ENCODE measurements at places on chromosomes 2 and 18.

DNA sequence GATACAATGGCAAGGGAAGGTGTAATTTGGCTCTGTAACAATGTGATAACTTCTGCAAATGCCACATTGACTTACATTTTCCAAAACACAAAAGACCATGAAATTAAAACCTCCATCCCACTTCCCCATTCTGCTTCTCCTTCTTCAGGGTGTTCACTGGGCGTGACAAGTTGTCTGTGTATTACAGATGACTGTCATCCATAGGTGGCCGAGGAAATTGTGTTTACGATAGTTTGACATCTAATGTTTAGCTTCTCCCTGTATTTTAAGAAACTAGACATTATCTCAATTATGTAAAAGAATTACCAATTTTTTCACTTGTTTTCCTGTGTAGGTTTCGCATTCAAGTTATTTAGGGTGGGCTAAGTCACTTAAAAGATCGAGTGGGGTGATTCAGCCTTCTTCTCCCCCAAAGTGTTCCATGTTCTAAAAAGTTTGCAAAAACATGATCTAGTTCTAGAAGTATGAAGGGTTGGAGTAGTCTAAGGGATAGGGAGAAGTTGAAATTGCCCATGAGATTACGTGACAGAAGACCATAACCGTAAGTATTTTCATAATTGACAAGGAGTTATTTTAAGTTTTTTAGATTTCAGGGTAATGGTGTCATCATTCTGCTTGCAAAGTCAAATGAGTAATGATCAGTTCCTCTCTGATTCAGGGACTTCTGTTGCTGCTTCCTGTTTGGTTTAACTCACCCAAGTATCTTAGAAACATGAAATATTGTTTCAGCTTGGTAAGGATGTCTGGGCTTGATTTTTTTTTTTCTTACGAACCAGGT is 25.2 kb upstream of the CYTIP start:
- peak; percentile 73 for DNase-seq

- no peak for DNase-seq
These were observed 73.8 kb downstream of the KIF5C start for GRCh38 chr2:148948868-148949267.

DNA sequence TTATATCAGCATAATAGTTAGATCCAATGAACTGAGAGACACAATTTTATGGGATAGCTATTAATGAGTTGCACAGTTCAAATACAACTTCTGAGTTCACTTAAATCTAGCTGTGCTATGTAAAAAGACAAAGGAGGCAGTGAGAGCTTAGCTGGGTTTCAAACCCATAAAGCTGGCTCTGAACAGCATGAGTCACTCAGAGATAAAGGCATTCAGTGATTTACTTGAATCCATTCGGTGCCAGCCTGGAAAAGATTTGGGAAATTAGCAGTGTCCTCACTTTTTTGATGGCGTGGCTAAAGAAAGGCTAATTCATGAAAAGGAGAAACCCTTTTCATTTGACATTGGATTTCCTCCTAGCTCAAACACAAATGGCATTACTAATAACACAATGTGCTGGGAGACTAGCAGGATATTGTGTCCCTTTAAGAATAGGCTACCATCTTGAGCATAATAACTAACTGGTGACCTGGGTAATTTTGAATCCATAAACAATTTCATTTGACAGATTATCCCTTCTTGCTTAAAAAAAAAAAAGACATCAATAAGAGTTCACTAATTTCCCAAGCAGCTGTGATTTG is 98.4 kb upstream of the NEUROD1 start:
- DNase-seq = no peak

DNA sequence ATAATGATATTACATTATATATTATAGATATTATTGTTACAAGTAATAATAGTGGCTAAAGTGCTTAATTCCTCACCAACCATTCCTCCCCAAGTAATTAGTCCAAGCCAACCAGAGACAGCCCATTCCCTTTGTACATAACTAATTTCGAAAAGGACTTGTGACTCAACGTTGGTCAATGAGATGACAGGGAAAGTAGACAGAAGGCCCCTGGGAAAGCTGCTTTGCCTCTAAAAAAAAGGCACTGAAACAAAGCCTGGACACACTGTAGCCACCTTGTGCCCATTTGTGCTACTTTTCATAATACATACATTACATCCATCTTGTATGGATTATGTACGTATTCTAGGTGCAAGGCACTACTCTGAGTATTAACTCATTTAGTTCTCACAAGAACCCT is 28.8 kb downstream of the COLEC12 start:
- no peak for DNase-seq

- DNase-seq = no peak
These were observed 7.9 kb upstream of the SLC3A1 start for GRCh38 chr2:44267269-44267795.

GRCh38 chr18:6971823-6972478 is 145.6 kb downstream of the LAMA1 start:
- DNase-seq = no peak

DNA sequence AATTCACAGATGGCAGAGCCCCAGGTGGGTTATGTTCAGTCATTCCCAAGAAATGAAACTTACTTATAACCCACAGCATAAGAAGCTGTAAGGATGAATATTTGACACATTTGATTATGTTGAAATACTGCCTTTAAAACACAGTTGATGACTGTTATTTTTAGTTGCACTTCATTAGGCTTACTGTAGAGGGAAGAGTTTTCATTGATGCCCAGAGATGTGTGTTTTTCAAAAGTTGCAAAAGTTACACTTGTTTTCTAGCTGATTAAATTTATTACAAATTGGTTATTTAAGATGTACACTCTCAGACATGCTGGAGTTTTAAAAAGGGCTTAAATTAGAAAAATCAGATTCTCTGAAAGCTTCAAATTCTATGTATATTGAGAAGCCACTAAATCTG is 506.1 kb downstream of the PARD3B start:
- DNase-seq = no peak

DNA sequence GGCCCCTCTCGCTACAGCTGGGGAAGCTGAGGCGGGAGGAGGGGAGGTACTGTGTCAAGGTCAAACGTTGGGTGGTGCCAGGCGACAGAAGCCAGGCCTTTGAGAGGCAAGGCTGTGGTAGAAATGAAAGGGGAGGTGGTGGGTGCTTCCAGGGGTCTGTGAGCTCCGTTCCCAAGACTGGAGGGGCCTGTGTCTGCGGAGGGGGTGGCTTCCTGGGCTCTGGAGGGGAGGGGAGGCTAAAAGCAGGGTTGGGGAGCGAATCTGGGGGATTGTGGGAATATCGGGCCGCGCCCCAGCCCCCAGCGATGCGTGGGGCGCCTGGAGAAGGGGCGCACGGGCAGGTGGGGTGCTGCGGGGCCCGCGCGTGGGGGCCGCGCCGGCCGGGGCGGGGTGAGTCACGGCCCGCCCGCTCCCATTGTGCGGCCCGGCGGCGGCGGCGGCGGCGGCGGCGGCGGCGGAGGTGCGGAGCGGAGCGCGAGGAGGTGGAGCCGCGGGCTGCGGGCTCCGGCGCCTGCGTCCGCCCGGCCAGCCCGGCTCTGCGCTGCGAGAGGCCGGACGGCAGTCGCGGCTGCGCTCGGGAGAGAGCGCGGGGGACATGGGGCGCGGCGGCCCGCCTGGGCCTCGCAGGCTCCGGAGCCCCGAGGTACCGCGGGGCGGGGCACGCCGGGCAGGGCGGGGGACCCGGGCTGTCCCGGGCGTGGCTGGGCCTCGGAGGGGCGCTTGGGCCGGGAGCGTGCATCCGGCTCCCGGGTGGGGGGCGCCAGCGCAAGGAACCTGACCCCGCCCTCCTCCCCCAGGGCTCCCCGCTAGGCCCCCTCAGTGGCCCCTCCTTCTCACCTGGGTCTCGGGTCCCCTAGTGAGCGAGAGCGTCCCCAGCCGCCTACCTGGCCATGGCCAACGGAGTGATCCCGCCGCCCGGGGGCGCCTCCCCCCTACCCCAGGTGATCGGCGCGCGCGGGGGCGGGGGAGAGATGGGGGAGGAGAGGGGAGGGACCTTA is at the start of gene SLC4A3:
Gene SLC4A3 (plus strand): TSS at position 528 of the 998 bp plus-strand sequence. CDS start 363 bp downstream, at position 891.
- DNase-seq = peak; percentile 62

GRCh38 chr18:58755304-58756010 is 84.2 kb downstream of the MALT1 start:
- no peak for DNase-seq

- peak; percentile 76 for DNase-seq
These were observed 54.5 kb downstream of the MBP start for GRCh38 chr18:77077941-77078689.

DNA sequence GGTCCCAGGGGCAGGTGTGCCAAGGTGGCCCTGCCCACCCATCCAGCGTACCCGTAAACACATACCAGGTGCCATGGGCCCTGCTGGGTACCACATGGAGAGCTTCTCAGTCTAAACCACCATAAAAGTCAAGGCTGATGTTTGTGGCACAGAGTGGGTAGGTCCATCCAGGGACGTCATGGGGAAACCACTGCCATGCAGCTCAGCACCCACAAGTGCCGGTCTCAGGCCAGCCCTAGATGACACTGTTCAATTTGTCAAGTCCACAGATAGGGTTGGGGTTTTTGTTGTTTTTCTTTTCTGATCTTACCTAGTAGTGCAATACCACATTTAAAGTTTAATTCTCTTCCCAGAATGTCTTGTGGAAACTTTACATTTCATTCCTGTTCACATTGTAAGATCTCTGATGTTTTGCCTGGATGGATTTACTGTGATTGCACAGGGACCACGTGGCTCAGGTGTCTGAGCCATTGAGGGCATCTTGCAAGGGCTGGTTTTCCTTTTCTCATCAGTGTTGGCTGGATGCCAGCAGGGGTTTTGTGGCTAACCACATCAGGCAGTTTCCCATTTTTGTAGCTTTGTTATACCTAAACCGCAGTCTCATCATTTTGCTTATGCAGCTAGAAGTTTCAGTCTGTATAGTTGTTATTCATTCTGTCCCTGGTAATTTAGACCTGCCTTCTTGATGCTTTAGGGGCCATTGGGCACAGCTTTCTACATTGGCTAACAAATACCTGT is 64.7 kb downstream of the STK25 start:
- DNase-seq = no peak

- no peak for DNase-seq
These were observed 145.4 kb upstream of the ETAA1 start for GRCh38 chr2:67251741-67252140.

DNA sequence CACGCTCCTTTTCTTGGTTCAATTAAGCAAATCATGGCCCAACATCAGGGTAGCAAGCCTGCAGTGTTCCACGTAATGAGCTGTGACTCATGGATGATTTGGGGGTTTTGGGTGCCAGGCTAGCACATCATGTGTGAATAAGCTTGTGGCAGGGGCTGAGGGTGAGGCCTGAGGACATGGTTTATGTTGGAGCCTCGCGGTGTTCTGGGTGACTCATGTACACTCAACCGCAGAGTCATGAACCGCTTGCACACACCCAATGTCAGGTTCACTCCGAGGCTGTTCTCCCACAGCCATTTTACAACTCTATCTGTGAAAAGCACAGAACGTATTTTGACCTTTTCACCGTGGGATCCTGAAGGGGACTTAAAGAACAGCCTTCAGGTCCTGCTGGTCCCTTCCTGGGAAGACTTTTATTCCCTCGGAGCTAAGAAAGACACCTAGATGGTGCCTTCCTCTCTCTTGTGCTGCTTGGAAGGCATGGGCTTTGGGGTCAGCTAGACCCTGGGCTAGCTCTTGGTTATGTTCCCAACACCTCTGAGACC is 139.9 kb upstream of the ZEB2 start:
- peak; percentile 46 for DNase-seq

DNA sequence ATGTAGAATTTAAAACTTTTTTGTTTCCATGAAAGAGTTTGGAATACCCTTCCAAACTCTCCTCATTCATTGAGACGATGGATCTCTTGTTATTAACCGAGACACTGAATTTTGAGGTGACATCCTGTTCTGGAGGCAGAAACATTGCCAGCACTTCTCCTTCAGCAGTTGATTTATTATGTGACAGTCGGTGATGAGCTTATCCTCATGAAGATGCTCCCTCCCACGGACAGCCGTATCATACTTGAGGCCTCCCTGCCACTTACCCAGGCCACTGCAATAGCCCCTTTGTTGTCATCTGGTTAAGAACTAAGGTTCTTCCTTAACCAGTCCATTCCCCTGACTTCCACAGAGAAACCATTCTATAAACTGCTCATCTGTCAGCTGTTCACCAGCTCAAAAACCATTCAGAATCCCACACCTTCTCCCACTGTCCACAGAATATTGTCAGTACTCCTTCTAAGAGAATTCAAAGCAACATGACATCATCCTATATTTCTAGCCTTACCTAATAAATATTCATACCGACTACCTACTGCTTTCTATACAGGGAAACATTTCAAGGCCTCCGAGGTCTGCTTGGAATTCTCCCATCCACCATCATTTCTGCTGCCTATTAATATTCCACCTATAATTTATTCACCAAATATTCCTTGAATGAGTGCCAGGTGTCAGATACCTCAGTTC is 139.0 kb upstream of the TRIB2 start:
- no peak for DNase-seq

GRCh38 chr18:65498605-65499004 is 252.2 kb upstream of the CDH7 start:
- no peak for DNase-seq

GRCh38 chr2:29113027-29113686 is 2.1 kb upstream of the CLIP4 start:
- peak; percentile 81 for DNase-seq

DNA sequence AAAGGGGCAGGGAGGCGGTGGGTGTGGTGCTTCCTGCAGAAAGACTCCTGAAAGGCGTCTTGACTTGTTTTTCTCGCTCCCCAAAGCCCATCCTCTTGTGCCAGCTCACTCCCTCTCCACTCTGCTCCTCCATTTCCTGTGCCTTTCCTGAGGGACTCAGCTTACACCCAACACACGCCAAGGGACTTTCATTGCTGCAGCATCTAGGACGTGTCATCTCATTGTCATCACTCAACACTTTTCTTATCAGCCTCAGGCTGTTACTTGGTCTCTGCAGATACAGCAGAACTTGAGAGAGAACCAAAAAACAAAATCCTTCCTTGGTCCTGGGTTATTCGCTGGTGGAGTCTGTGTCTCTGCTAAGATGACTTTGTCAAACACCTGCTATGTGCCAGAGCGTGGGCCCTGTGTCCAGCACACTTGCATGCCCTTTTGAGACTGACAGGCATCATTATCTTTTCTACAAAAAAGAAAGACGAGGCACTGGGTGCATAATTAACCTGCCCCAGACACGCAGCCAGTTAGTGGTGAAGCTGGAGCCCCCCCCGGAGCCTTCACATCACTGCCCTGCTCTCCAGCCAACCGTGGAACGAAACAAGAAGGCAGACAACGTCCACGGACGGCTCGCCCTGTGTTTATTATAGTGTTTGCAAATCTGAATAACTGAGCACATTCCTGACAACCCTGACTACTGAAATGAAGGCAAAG is 261.7 kb upstream of the HDAC4 start:
- DNase-seq = no peak

DNA sequence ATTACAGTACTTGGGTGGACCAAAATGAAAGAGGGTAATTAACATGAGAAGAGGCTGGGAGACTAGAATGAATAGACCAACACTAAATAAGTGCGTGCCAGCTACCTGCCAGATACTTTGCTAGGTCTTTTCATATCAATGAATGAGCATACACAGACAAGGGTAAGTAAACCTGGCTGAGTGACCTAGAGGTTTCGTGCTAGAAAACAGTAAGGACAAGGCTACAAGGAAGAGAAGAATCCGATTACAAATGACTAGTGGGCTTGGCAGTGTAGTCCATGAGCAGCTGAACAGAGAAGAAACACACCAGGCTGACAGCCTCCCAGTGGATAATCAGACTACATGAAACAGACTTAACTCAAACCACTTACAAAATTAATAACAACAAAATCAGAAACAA is 64.6 kb downstream of the THADA start:
- no peak for DNase-seq

- no peak for DNase-seq
These were observed 18.5 kb upstream of the PSME4 start for GRCh38 chr2:53989210-53989862.

- DNase-seq = no peak
These were observed 381.8 kb upstream of the CRIM1 start for GRCh38 chr2:35973737-35974132.

- no peak for DNase-seq
These were observed 60.1 kb upstream of the TNFRSF11A start for GRCh38 chr18:62264984-62265383.

Measured in trophoblast cell (in vitro differentiated cells and primary cell).